Stimulated activated CD8-positive, alpha-beta memory T cell treated with anti-CD3 and anti-CD28 coated beads, Interleukin-4, amount 100 ng/mL, for 24 hours (primary cell): ENCODE measurements at places on chromosomes 2 and 18.

DNA sequence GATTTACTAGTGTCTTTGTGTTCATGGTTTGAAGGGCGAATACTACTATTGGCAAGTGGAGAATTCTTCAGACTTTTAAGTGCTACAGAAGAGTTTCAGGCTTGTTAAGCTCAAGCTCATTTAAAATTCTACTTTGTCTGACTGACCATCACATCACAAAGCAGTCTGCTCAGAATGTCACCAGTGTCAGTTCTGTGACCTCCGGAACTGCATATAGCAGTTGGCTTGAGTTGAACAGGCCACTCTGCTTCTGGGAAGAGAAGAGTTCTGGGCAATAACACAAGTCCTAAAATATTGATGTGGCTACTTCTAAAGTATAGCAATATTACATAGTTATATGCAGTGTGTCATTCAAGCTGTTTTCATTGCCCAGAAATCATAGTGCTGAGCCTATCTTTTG lies 245.0 kb upstream of the BOD1L2 start:
- DNase-seq, result no peak

GRCh38 chr2:158189526-158189925 lies 87.8 kb downstream of the UPP2 start:
- DNase-seq, result no peak

GRCh38 chr2:133509777-133510176 lies 58.5 kb downstream of the NCKAP5 start:
- DNase-seq, result no peak

DNA sequence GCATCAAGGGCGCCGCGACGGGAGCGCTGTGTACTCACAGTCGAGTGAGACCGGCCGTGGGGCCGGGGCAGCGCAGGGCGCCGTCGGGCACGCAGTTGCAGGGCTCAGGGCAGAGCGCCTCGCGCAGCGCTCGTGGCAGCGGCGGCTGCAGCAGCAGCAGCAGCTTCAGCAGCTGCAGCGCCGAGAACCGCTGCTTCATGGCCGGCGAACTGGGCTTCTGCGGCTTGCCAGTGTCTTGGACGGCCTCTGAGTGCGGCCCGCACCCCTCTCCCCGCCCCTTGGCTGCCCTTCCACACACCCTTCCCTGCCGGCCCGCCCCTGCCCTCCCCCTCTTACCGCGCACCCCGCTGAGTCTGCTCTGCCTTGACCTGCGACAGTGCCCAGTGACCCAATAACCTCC lies at the start of gene LHCGR:
TSS of gene LHCGR (minus strand) at position 252 of the 400 bp plus-strand sequence. CDS start at position 199, 53 bp downstream.
- no peak for DNase-seq

DNA sequence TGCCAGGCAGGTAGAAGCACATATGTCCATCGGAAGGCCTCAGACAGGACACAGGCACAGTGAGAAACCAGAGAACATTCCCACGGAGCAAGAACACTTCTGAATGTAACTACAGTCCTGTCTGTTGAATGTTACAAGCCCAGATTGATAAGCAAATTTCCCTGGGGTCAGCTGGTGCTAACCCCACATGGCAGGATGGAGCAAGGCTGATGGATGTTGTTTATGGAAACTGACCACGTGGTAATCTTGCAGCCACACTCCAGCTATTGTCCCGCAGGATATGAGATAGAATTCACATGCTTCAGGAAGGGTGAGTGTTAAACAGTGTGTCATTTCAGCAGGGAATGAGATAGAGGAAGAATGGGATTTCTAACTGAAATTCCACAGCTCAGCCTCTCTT lies 138.8 kb upstream of the COPS8 start:
- DNase-seq, result no peak

DNA sequence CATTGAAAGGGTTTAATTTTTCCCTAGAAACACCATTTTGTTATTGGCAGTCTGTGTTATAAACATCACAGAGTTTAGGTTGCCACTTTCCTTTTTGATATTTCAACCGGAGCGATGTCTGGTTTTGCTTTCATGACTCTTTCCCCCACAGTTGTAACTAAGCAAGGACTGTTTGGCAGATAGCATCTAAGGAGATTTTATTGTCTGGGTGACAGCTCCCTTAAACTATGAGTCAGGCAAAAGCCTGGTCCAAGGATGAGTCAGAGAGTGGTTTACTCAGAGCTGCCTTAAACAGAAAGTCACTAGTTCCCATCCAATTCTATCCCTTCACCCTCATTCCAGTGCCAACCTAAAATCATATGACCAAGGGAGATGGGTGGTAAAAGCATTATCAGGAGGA lies 341.6 kb upstream of the VWC2L start:
- no peak for DNase-seq

GRCh38 chr2:215874418-215874817 lies 138.9 kb downstream of the MREG start:
- DNase-seq, result no peak

DNA sequence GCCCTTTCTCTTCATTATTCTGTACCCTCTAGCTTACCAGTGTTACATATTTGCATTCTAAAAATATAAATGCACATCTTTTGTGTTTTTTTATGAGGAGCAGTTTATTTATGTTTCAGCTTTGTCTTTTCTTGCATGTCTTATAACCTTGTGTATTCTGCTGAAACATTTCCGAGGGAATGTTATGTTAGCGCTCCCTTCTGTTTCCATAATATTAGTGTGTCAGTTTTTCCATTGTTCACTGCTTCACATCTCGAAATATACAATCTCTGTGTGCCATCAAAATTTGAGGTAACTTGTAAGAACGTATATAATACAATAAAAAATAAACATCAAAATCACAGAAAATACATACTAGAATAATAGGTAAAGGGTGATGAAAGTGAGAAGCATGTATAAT lies 153.3 kb downstream of the PKP4 start:
- DNase-seq, result no peak

DNA sequence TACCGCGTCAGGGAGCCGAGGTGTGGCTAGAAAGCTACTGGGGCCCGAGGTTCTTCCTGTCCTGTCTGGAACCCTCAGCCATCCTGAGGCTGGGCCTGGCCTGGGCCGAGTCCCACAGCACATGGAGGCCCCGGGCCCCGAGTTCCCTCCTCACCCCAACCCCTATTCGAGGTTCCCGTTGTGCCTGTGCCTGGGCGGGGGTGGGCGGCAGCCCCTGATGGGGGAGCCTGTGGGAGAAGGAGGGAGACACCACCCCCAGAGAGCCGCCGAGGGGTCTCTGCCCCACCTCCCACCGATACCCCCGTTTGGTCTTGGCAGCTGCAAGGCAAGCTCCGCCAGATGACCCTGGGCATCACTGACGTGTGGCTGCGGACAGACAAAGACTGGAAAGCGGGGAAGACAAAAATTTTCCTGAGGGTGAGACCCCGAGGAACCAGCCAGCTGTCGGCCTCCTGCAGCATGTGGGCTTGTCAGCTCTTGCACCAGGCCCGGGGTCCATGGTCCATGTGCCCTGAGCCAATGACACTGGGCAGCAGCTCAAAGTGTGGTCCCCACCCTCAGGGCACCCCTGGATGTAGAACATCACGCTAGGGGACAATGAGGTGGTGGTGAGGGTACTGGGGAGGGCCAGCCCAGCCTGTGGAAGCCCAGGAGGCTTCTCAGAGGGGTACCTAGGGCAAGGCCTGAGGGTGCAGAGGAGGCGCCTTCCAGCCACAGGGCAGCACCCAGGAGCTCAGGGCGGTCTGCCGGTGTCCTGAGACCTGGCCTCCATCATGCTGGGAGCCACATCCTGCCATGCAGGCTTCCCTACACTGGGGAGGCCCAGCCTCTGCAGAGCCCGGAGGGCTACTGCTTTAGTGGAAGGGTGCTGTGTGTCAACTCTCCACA lies 52.5 kb upstream of the GPR17 start:
- no peak for DNase-seq

GRCh38 chr2:223868005-223868404 lies 30.6 kb upstream of the AP1S3 start:
- DNase-seq, result no peak

DNA sequence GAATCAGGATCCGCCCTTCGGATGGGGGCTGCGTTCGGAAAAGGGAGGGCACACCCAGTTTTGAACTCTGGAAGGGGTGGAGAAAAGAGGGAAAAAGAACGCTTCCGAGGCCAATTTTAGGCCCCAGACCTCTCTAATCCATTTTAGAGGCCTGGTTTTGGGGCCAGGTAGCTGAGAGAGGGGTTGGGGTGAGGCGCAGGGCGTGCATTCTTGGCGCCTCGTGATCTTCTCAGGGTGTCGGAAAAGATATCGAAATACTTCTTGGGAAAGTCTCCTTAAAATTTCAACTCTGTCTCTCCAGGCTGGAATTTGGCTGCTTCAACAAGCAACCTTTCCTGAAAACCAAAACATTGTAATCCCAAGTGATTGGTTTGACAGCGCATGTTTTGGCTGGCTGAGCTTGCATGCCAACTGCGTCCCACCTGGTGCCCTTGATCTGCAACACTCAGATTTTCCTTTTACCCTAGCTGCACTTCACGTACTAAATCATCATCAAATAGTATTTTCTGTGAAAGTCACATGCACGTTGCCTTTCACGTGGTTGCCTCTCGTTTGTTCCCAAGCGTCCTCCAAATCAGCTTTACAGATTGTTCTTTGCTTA lies 864 bp upstream of the XPO1 start:
- peak; percentile 15 for DNase-seq

- DNase-seq, result no peak
Observed at GRCh38 chr2:10204326-10205161, 82.0 kb downstream of the RRM2 start.

- DNase-seq, result no peak
Observed at GRCh38 chr2:181660181-181660580, 3.3 kb upstream of the CERKL start.

GRCh38 chr2:38146907-38147307 lies 71.0 kb upstream of the CYP1B1 start:
- DNase-seq, result no peak

DNA sequence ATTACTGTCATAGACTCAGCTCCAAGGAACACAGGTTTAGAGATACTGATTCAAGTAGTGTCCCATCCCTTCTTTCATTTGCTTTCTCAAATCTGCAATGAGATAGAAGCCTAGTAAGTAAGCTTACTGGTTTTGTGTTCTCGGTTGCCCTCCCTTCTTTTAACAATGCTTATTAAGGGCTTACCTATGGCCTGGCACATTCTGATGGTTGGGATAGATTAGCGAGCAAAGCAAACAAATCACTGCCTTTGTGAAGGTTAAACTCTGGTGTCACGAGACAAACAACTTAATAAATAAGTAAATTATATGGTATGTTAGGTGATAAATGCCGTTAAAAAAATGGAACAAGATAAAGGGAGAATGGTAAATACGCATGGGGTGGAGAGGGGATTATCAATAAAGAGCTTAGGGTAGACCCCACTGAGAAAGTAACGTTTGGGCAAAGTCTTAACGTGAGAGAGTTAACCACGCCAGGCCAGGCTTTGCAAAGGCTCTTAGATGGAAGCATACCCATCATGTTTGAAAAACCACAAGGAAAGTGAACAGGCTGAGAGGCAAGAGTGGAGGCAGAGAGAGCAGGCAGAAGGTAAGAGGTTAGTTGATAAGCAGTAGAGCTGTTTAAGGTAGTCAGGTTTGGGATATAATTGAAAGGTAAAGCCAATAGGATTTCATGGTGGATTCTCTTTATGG lies 31.0 kb downstream of the EIF2AK3 start:
- no peak for DNase-seq

GRCh38 chr2:227829337-227829736 lies 15.7 kb downstream of the CCL20 start:
- DNase-seq, result no peak

- no peak for DNase-seq
Observed at GRCh38 chr2:211055438-211055837, 499.0 kb downstream of the CPS1 start.

DNA sequence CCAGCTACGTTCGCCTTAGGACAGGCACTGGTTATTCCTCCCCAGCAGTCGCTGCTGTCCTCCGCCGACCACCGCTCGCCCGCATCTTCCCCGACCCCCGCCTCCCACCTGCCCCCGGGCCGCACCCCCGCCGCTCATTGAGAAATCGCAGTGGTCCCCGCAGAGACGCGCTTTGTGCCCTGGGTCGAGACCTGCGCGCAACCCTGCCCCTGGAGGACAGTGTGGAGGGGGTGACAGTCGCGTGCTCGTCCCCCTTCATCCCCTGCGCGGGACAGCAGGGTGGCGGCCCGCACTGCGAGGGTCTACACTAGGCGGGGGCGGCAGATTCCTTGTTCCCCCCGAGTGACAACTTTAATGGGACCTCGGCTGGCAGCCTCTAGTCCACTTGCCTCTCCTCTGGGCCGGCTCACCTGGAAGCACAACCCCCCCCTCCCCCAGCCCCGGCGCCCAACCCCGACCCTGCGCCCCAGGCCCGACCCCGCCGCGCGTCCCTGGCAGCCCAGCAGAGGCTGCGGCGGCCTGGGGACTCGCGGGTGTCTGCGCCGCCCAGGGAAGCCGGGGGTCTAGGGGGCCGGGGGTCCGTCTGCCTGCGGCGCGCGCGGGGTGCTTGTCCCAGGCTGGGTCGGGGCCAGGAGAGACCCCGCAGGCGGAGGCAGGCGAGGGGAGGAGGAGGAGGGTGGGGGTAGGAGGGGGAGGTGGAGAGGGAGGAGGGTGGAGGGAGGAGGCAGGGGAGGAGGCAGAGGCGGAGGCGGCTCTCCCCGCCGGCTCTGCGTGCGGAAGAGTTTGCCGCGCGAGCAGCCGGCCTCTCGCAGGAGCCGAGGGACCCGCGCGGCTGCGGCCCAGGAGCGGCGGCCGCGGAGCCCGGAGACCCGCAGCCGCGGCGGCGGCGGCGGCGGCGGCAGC lies at the start of gene NPAS2:
TSS of gene NPAS2 (plus strand) at position 770 of the 903 bp plus-strand sequence. CDS start 84,616 bp downstream, outside the sequence.
- DNase-seq, result no peak

GRCh38 chr2:233442028-233442310 lies 87.7 kb downstream of the DGKD start:
- DNase-seq, result no peak

- DNase-seq, result peak; percentile 3
Observed at GRCh38 chr2:28751956-28752630, 463 bp downstream of the PPP1CB start.

- DNase-seq, result no peak
Observed at GRCh38 chr2:200028998-200029397, 73.6 kb downstream of the MAIP1 start.

GRCh38 chr2:235045336-235045972 lies 93.6 kb downstream of the SH3BP4 start:
- no peak for DNase-seq

- peak; percentile 26 for DNase-seq
Observed at GRCh38 chr2:158024288-158024898, 77.3 kb upstream of the UPP2 start.

DNA sequence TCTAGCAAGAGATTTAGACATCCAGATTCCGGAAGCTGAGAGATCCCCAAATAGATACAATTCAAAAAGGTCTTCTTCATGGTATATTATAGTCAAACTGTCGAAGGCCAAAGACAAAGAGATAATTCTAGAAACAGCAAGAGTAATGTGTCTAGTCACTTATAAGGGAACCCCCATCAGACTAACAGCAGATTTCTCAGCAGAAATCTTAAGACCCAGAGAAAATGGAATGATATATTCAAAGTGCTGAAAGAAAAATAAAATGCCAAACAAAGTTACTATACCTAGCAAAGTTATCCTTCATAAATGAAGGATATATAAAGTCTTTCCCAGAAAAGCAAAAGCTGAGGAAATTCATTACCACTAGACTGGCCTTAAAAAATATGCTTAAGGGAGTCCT lies 36.1 kb upstream of the PAX3 start:
- no peak for DNase-seq

GRCh38 chr2:205970348-205970747 lies 115.6 kb downstream of the INO80D start:
- DNase-seq, result no peak
